Myocyte (in vitro differentiated cells): ENCODE measurements at places on chromosomes 3 and 15. TPM values are rescaled to one million over a fixed set of nuclear protein-coding genes. Genes with fewer than 3 reads are reported as not detected.

The SERPINI2 gene
- total RNA-seq: not detected in 2 replicates

The RTP1 gene
- total RNA-seq: not detected in 2 replicates

The DPPA2 gene
- not detected in 2 replicates for total RNA-seq

The EIF4G1 gene
- total RNA-seq: 358 and 371 TPM in 2 replicates

The LRRC31 gene
- not detected in 2 replicates for total RNA-seq

The SAMD7 gene
- total RNA-seq: not detected in 2 replicates

The LARP6 gene
- total RNA-seq: 20.6 and 44.4 TPM in 2 replicates

The MON1A gene
- total RNA-seq: 14.7 and 19.8 TPM in 2 replicates
